Neural crest cell (in vitro differentiated cells): ENCODE measurements at places on chromosomes 12 and 14. TPM values are rescaled to one million over a fixed set of nuclear protein-coding genes. Genes with fewer than 3 reads are reported as not detected.
A peak's percentile ranks its signal among the peaks of the same experiment; 100 is the strongest.

KRT79 gene
- total RNA-seq = not detected in 2 replicates

SLCO1B1 gene
- total RNA-seq = 0.21 TPM in 1 of 2 replicates, not detected in the other

APOF gene
- not detected in 2 replicates for total RNA-seq

FSCB gene
- total RNA-seq = not detected in 2 replicates

AKAP3 gene
- 2.8 and 3.5 TPM in 2 replicates for total RNA-seq

DNA sequence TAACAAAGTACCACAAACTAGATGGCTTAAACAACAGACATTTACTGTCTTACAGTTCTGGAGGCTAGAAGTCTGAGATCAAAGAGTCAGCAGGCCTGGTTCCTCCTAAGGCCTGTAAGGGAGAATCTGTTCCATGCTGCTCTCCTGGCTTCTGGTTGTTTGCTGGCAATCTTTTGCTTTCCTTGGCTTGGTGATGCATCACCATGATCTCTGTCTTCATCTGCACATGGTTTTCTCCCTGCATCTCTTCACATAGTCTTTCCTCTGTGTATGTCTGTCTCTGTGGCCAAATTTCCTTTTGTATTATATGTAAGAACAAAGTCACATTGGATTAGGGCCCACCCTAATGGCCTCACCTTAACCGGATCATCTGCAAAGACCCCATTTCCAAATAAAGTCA is 168.5 kb downstream of the CAPZA3 start:
- H3K27ac ChIP-seq = no peak overlapping the region
- H3K27me3 ChIP-seq = no peaks in the 10 kb centered on the region
- H3K4me3 ChIP-seq = no peak overlapping the region
- no peaks in the 10 kb centered on the region for H3K36me3 ChIP-seq
- H3K4me1 ChIP-seq = peaks cover 13% of the 10 kb centered on the region
- DNase-seq = no peak

DNA sequence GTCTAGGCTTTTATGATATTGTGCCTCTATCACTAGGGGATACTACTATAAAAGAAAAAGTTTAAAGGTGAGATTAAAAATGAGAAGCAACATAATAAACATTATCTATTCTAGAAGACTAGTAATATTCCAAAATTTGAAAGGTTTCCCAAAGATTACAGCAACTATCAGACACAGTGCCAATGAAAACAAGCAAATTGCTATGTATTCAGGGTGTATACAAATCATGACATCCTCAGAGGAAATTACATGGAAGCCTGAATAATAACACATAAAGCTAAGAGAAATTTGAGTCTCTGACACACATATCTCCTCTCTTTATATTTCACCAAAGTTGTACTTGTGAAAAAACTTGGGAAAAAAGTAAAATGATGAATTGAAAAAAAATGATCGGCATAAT is 327.0 kb downstream of the SEC23A start:
- H3K27ac ChIP-seq = no peak overlapping the region
- H3K36me3 ChIP-seq = no peaks in the 10 kb centered on the region
- no peaks in the 10 kb centered on the region for H3K4me1 ChIP-seq
- no peaks in the 10 kb centered on the region for H3K27me3 ChIP-seq
- no peak overlapping the region for H3K4me3 ChIP-seq

GRCh38 chr14:101174980-101175606 is 271.6 kb upstream of the RTL1 start:
- no peaks in the 10 kb centered on the region for H3K27me3 ChIP-seq
- H3K4me1 ChIP-seq = peaks cover 18% of the 10 kb centered on the region
- DNase-seq = no peak
- peak overlapping the region; percentile 22 for H3K27ac ChIP-seq
- peaks cover 8% of the 10 kb centered on the region for H3K36me3 ChIP-seq

GRCh38 chr14:96629082-96629481 is 126.9 kb downstream of the PAPOLA start:
- H3K27ac ChIP-seq = no peak overlapping the region
- peaks cover 2% of the 10 kb centered on the region for H3K27me3 ChIP-seq
- H3K4me1 ChIP-seq = no peaks in the 10 kb centered on the region
- H3K36me3 ChIP-seq = no peaks in the 10 kb centered on the region
- DNase-seq = no peak

DNA sequence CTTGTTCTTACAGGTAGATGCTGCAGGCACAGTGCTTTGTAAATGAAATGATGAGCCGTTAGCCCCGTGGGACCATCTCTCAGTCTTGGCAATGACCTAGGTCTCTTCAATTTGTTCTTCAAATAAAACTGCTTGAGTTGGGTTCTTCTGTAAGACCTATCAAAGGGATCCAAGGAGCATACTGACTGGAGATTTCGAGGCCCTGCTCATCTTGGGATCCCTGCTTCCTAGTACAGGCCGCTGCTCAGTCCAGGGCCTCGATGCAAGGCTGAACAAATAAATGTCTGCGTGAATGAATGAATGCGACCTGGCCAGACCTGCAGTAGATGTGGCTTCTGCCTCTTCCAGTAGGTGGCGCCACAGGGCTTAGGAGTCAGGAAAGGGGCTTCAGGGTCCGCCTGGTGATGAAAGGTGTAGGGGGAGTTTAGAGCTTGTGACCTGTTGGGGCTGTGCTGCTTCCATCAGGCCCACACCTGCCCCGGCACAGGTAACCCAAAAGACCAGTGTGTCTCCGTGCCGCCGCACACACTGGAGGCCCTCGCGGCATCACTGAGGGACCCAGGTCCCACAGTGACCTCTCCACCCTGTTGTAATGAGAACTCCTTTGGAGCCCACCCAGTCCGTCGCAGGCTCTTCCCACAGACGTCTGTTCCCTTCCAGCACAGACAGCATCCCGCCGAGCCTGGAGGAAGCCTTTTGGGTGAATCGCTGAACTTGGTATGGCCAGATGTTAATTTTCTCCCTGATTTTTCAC is 4.4 kb downstream of the CACNA1C start:
- H3K36me3 ChIP-seq = no peaks in the 10 kb centered on the region
- DNase-seq = peak; percentile 76
- peak overlapping the region; percentile 32 for H3K4me3 ChIP-seq
- no peak overlapping the region for H3K27ac ChIP-seq
- peaks cover 12% of the 10 kb centered on the region for H3K4me1 ChIP-seq
- peaks cover 63% of the 10 kb centered on the region for H3K27me3 ChIP-seq

GRCh38 chr12:128724468-128725046 is 99.2 kb downstream of the SLC15A4 start:
- no peaks in the 10 kb centered on the region for H3K27me3 ChIP-seq
- H3K36me3 ChIP-seq = no peaks in the 10 kb centered on the region
- no peak for DNase-seq
- no peak overlapping the region for H3K27ac ChIP-seq

- H3K27ac ChIP-seq = no peak overlapping the region
- H3K27me3 ChIP-seq = peaks cover 3% of the 10 kb centered on the region
- no peaks in the 10 kb centered on the region for H3K4me1 ChIP-seq
- peaks cover 3% of the 10 kb centered on the region for H3K36me3 ChIP-seq
These were observed 19.0 kb downstream of the ALX1 start for GRCh38 chr12:85299053-85299452.

GRCh38 chr12:5593086-5593485 is 161.2 kb downstream of the NTF3 start:
- H3K4me3 ChIP-seq = no peak overlapping the region
- no peak for DNase-seq
- H3K27me3 ChIP-seq = no peaks in the 10 kb centered on the region
- H3K4me1 ChIP-seq = peaks cover 7% of the 10 kb centered on the region
- H3K36me3 ChIP-seq = no peaks in the 10 kb centered on the region

- H3K27me3 ChIP-seq = no peaks in the 10 kb centered on the region
- no peak overlapping the region for H3K4me3 ChIP-seq
- H3K36me3 ChIP-seq = no peaks in the 10 kb centered on the region
- DNase-seq = no peak
These were observed 371.2 kb downstream of the BTG1 start for GRCh38 chr12:91774434-91774921.

- no peak overlapping the region for H3K4me3 ChIP-seq
- no peak for DNase-seq
- peaks cover 69% of the 10 kb centered on the region for H3K27me3 ChIP-seq
- peaks cover 3% of the 10 kb centered on the region for H3K36me3 ChIP-seq
These were observed 4.9 kb downstream of the CFAP73 start for GRCh38 chr12:113154351-113154973.

- peaks cover 26% of the 10 kb centered on the region for H3K4me1 ChIP-seq
- no peaks in the 10 kb centered on the region for H3K27me3 ChIP-seq
- DNase-seq = no peak
- no peak overlapping the region for H3K4me3 ChIP-seq
- no peak overlapping the region for H3K27ac ChIP-seq
These were observed 124.6 kb downstream of the ETV6 start for GRCh38 chr12:11773889-11774677.

GRCh38 chr12:43444940-43445564 is 107.0 kb downstream of the ADAMTS20 start:
- H3K4me3 ChIP-seq = no peak overlapping the region
- peak; percentile 63 for DNase-seq
- no peaks in the 10 kb centered on the region for H3K27me3 ChIP-seq
- H3K27ac ChIP-seq = no peak overlapping the region
- H3K36me3 ChIP-seq = peaks cover 3% of the 10 kb centered on the region

- no peaks in the 10 kb centered on the region for H3K27me3 ChIP-seq
- H3K27ac ChIP-seq = peak overlapping the region; percentile 48
- DNase-seq = peak; percentile 79
- peak overlapping the region; percentile 97 for H3K4me3 ChIP-seq
- peaks cover 5% of the 10 kb centered on the region for H3K36me3 ChIP-seq
These were observed 393 bp upstream of the DCAF5 start for GRCh38 chr14:69153152-69153872.

DNA sequence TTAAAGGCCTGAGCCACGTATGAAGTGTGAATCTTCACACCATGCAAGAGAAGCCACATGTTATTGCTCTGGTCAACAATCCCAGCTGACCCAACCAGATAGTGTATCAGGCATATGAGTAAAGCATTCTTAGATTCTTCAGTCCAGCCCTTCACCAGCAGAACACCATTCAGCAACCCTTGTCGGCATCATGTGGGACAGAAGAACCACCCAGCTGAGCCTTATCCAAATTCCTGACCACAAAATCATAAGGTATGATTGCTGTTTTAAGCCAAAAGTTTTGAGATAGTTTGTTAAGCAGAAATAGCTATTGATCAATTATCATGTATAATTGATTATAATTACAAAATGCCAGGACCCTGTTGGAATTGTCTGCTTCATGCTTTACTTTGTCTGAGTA is 664.9 kb downstream of the VRK1 start:
- H3K27ac ChIP-seq = no peak overlapping the region
- DNase-seq = no peak
- no peak overlapping the region for H3K4me3 ChIP-seq
- H3K4me1 ChIP-seq = peaks cover 19% of the 10 kb centered on the region
- peaks cover 3% of the 10 kb centered on the region for H3K36me3 ChIP-seq

- no peak for DNase-seq
- no peak overlapping the region for H3K4me3 ChIP-seq
- no peaks in the 10 kb centered on the region for H3K27me3 ChIP-seq
- H3K4me1 ChIP-seq = peaks cover 9% of the 10 kb centered on the region
These were observed 193.4 kb upstream of the NOVA1 start for GRCh38 chr14:26791117-26791806.

DNA sequence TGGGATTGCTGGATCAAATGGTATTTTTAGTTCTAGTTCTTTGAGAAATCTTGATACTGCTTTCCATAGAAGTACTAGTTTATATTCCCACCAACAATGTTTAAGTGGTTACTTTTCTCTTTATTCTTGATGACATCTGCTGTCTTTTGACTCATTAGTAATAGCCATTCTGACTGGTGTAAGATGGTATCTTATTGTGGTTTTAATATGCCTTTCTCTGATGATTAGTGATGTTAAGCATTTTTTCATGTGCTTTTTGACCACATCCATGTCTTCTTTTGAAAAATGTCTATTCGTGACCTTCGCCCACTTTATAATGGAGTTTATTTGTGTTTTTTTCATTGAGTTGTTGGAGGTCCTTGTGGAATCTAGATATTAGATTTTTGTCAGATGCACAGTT is 865.7 kb downstream of the SLC6A15 start:
- H3K36me3 ChIP-seq = no peaks in the 10 kb centered on the region
- no peaks in the 10 kb centered on the region for H3K27me3 ChIP-seq
- H3K27ac ChIP-seq = no peak overlapping the region
- no peak overlapping the region for H3K4me3 ChIP-seq
- no peaks in the 10 kb centered on the region for H3K4me1 ChIP-seq
